Stimulated activated CD8-positive, alpha-beta memory T cell treated with anti-CD3 and anti-CD28 coated beads, Interleukin-2, amount 100 ng/mL, for 48 hours (primary cell): ENCODE measurements at places on chromosomes 13 and 19.

DNA sequence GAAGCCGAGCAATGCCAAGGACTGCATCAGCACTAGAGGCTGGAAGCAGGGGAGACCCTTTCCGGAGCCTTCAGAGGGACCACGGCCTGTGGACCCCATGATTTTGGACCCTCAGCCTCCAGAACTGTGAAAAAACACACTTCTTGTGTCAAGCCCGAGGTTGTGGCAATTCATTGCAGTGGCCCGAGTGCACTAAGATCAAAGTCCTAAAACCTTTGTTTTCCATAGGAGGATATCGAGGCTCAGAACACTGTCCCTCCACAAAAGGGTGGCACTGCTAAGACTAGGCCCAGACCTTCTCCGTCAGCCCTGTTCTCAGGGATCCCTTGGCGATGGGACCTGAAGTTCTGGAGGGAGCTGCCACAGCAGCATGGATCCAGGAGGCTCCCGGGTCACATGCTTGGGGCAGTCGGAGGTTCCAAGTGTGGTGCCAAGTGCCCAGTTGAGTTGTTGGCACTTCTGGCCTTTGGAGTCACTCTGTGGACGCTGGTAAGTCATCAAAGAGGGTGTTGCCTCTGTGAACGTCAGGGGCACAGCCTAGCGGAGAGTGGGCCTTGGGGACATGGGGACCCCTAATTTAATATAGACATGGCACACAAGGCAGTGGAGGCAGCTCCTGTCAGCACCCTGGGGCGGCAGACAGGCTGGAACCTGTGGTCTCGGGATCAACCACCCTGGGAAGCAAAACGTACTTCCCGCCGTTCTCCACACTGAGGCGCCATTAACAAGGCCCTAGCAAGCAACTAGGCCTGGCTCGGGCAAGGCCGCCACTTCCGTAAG lies 199.2 kb downstream of the COL4A1 start:
- no peak for DNase-seq

DNA sequence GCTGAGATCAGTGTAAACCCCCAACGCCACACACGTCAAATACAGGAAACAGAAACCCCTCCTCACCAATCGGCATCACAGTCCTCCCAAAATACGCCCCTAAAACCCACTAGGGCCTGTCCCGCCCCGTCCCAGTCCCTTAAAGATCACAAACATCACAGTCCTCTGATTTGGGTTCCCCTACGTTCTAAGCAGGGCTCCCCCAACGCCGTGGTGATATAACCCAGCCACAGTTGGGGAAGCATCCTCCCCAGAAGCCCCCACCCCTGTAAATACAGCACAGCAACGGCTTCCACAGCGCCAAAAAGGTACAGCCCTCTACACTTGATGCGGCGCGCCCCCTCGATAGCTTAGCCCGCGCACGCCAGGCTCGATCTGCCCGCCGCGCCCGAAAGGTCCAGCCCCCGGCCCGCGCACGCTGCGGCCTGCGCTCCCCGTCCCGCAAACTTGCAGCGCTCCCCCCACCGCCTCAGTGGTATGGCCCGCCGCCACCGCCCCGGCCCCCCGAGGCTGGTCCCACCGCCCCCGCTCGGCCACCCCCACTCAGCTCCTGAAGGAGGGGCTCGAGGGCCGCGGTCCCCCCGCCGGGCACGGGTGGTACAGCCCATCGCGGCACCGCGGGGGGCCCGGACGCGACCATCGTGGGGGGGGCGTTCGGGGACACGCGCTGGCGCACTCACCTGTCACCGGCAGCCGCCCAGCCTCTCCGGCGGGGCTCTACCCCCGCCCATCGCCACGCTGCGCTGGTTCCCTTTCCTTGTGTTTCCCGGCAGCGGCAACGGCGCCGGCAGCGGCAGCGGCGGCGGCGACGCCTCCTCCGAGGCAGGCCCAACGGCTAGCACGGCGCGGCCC lies at the start of gene AKT2:
Gene AKT2 (minus strand): TSS at position 845 of the 852 bp plus-strand sequence. CDS start 20,078 bp downstream, outside the sequence.
- peak; percentile 69 for DNase-seq

- DNase-seq, result no peak
Measured at GRCh38 chr19:28977826-28978225, 235.1 kb downstream of the UQCRFS1 start.

DNA sequence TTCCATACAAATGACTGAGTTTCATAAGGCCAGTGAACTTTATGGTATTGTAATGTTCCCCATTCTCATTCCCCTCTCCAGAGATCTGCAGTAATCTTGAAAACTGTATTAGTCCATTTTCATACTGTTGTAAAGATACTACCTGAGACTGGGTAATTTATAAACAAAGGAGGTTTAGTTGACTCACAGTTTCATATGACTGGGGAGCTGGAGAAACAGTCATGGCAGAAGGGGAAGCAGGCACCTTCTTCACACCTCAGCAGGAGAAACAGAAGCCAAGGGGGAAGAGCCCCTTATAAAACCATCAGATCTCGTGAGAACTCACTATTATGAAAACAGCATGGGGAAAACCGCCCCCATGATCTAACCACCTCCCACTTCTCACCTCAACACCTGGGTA lies 318.7 kb upstream of the KLF12 start:
- no peak for DNase-seq

DNA sequence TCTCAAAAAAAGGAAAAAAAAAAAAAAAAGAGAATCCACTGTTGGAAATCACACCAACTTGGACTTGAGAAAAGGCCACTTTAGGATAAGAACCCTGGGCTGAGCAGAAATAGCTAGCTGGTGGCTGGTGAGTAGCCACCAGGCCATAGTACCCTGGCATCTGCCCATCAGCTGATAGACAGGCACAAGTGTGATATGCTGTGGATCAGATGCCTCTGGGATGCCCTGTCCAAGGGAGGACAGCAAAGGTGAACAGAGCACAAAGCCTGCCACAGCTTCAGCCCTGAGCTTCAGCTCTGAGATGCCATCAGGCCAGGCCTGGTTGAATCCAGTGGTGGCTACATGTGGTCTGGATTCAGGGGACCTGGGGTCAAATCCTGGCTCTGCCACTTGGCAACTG lies 8.7 kb downstream of the SIRT2 start:
- no peak for DNase-seq

GRCh38 chr13:33994198-33994597 lies 176.2 kb downstream of the RFC3 start:
- DNase-seq, result no peak

DNA sequence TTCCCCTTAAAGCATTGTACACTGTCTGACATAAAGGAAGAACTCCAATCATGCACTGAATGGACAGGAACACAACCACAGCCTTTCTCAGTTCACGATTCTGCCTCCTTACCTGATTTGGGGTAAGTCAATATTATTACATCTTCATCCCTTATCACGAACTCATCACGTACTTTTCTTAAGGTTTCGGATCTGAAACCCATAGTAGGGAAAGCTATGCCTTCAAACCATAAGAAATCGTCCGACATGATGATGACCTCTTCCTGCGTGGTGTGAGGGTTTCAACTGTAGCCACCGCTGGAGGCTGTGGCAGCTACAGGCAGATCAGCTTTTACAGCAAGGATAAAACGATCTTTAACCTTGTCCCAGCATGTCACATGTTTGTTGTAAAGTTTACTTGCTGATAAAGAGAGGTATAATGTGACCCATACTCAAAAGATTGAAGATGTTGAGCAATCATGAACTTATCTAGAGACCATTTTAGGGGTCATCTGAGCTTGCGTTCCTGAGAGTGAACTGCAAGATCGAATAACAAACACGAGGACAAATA lies at the start of gene SULT2A1:
Gene SULT2A1 (minus strand): TSS at position 306 of the 550 bp plus-strand sequence. CDS start 58 bp downstream, at position 248.
- DNase-seq, result no peak

- DNase-seq, result no peak
Measured at GRCh38 chr19:3302755-3303154, 63.6 kb upstream of the NFIC start.

DNA sequence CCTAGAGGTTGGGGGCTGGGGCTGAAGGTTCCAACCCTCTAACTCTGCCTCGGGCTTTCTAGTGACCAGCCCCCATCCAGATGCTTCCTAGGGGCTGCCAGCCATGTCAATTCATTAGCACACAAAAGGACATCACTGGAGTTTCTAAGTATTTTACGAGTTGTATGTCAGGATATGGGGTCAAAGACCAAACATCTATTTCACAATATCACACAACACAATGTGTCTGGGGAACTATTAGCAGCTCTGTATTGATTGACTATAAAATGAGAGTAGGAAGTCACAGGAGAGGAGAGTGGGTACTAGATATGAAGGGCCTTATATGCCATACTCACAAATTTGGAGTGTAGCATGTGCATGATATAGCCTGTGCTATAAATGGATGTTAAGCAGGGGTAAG lies 42.1 kb downstream of the LPAR6 start:
- DNase-seq, result no peak

DNA sequence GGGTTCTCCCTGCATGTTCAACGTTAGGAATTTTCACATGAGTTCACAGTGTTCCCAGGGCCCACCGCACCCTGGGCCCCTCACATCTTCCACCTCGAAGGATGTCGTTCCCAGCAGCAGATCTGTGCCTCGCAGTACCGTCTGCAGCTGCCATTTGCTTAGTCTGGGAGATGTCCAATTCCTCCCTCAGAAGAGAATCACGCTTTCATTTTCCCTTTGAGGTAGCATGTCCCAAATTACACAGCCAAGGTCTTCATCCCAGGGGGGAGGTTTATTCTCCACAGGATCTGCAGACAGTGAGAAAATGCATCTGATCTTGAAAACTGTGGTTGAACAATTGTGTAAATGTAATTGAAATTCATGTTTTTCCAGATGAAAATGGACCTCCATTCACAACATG lies 150.2 kb downstream of the DCT start:
- DNase-seq, result no peak

DNA sequence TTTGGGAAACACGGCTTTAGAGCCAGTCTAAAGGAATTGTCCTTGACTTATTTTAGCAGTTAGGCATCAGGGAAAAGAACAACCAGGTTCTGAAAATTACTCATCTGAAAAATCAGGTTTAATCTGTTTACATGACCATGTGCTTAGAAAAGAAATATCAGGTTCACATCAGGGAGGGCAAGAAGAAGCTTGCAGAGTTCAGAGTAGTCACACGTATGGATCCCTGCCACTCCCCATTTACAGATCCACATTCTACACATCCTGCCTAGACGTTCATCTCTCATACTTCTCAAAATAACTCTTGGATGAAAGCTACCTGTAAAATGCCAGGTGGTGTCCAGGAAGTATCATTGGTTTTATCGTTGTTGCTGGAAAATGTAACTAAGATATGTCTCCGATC lies 14.0 kb upstream of the PHF11 start:
- DNase-seq, result no peak

DNA sequence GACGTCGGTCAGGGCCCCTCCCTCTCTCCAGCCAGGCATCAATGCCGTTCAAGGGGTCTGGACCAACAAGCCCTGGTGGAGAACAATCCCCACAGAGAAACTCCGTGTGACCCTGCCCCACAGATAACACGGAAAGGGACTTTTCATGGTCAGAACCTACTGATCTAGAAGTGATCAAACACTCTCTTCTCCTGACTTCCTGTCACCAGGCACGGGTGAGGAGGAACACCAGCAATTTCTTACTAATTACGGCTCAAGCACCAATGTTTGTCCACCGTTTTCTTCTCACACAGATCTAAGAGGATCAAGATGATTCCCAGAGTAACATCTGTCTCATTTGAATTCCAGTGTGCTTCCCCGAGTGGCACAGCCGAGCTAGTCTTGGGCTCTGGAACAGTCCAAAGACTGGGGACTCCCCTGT lies 11.8 kb downstream of the RASA3 start:
- DNase-seq, result no peak

DNA sequence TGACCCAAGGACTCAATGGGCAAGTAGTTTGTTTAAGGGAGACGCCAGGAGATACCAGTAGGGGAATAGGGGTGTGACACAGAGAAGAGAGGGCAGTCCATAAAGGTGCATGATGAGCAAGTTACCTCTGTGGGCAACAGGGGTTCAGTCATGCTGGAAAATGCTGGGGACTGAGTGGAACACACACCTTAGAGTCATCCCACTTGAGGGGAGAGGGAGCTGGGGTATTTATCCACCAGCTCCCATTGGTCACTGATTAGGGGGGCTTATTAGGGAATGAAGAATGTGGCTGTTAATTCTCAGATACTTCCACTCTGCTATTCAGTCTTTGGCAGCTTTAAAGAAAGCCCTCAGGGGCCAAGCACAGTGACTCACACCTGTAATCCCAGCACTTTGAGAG lies 67.5 kb upstream of the MRI1 start:
- no peak for DNase-seq

- no peak for DNase-seq
Measured at GRCh38 chr19:58538257-58539168, 5.4 kb upstream of the TRIM28 start.

DNA sequence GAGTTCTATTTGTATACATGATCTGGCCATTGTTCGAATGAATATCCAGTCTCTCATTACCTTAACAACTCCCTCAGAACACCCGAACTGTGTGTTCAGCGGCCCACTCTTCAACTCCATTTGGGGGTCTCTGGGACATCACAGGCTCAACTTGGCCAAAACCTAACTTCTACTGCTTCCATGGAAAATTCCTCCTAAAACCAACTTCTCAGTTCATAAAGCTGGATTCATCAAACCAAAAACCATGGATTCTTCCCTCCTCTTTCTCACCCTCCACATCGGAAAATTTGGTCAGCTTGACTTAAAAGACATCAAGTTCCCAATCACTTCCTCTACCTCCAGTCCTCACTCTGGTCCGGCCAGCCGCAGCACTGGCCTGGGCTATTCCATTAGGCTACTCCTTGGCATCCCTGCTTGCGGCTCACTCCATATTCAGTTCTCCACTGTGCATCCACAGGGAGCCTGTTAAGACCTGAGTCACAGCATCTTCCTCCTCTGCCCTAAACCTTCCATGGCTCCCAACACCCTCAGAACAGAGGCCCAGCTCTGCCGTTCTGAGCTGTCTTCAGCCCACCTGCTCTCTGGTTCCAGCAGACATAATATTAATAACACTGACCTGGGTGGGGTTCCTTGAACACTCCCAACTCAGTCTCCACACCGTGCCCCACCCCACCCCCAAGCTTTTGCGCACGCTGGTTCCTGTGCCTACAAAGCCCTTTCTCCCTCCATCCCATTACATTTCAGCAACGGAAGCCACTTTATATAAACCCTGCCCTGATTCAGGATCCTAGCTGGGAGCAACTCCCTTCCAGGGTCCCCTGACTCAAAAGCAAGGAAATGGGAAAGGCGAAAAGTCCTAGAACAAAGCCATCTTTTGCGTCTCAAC lies 1.1 kb downstream of the ZNF792 start:
- DNase-seq, result no peak

GRCh38 chr13:93955904-93956303 lies 523.6 kb downstream of the DCT start:
- DNase-seq, result no peak

GRCh38 chr19:49422407-49423070 lies 702 bp downstream of the PTH2 start:
- peak; percentile 41 for DNase-seq

DNA sequence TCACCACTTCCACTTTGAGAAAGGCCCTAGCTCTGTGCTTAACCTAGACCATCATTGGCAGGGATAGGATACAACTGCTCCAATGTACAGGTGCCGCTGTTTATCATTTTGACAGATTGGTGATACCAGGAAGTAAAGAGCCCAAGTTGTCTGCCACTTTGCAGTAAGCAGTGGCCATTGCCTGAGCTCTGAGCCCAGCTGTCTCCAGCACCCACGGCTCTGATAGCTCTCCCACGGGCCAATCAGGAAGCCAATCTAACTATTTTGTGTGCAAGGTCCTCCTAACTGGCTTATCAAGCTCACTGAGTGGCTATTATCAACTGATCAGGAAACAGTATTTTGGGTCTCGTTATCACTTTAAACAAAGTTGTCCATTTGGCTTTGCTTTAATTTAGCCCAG lies 181.1 kb downstream of the DCT start:
- no peak for DNase-seq

GRCh38 chr13:90402102-90402501 lies 945.4 kb upstream of the MIR17HG start:
- no peak for DNase-seq
